ENCODE measurements at places on chromosomes 12 and 14. TPM values are rescaled to one million over a fixed set of nuclear protein-coding genes. Genes with fewer than 3 reads are reported as not detected.

DNA sequence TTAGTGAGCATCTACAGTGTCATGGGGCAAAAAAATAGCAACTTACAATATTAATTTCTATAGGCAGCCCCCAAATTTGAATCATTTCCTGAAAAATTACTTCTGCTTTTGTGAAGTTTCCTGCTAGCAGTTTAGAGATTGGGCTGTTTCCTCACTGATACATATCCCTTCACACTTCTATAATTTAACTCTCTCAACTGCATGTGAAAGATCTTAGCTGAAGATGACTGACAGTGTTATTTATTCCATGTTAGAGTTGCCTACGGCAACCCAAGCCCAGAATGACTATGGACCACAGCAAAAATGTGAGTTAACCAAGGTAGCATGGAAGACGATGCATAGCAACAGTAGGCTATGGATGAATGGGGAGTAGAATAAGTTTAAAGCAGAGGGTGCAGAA lies at the start of gene KLRG1:
KLRG1 (plus strand) TSS at position 134 of the 400 bp plus-strand sequence; CDS start at position 224, 90 bp downstream.
- DNase-seq = peak; percentile 20

DNA sequence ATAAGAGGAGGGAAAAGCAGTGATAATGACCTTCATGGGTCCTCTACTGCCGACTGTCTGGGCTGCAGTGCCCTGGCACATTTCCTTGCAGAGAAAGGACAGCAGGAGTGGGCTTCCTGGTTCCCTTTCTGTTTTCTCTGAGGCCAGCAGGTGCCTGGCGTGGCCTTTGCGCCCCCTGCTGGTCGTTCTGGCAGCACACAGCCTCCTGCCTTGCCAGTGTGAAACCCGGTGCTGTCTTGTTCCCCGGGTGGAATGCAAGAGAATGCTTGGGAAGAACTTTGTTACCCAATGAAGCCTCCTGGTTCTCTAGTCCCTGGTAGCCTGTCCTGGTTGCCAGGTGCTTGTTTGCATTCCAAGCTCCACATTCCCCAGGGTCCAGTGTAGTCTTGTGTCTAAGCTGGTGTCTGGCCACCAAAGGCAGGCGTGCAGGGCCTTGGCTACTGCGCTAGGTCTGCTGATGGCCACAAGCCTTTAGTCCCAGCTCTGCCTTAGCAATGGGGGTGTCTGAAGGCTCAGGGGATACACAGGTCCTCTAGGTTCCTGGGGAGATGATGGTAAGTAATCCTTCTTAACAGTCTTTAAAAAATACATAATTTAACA lies 1392.4 kb upstream of the TMEM132C start:
- peak; percentile 83 for DNase-seq

- no peak for DNase-seq
Observed at GRCh38 chr14:25178255-25178654, 128.3 kb upstream of the STXBP6 start.

DNA sequence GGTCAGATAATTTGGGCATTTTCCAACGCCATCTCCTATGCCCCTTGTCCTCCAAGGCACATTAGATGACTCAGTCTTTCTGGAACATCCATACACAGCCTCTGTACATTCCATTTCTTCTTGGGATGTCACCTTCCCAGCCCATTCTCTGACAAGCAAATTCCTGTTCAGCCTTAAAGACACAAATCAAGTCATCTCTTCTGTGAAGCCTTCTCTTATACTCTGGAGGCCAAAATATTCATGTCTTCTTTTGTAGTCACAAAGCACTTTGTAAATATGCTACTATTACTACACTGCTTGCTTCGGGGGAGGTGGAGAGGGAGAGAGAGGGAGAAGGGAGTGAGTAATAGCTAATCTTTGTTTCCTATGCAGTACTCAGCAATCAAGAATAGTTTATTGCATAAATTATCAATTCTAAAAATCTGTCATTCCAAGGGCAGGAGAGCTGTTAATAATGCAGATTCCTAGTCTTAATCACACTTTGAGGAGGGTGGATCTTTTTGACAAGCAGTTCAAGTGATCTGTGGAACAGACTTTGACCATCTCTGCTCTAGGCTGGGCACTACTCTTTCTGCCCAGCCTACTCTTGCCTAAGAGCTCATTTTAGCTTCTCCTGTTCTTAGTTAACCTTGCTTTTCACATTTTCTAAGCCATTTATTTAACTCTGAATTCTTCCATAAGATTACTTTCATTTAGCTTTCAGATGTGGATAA lies 27.9 kb downstream of the KCNMB4 start:
- no peak for DNase-seq

DNA sequence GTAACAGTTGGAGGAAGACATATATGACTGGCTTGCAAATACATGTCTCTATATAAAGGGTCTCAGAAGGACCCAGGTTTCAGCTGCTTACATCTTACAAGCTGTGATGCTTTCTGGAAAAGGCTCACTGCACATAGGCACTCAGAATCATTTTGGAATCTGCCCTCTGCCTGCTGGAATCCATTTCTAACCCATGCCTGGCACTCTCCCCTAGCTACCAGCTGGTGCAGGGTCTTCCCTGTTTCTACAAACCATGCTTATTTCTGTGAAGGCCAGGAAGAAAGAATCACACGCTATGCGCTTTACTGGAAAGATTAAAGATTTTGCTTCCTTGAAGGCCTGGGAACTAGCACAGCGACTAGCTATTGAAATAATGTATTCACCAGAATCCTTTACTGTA lies 151.3 kb downstream of the DICER1 start:
- DNase-seq = no peak

GRCh38 chr14:92945959-92946846 lies 23.3 kb downstream of the CHGA start:
- no peak for DNase-seq

DNA sequence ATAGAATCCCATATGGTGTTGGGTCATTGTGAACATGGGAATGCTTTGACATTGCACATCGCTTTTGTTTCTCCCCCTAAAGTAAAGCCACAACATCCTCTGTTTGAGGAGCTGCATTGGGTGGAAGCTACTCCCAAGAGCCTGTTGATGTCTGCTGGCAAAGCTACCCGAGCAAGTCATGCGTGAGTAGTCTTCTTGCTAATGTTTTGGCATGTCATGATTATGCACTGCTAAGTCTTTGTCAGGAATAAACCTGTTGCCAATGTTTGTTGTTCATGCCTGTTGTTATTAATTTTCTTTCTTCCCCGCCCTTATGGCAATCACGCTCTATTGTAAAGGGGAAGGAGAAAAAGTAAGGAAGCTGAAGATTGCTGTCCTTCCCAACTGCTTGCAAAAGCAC lies 97.3 kb downstream of the EXOC5 start:
- no peak for DNase-seq

The KITLG gene
- 0.23 TPM for total RNA-seq

The MFAP5 gene
- not detected for total RNA-seq

The ERBB3 gene
- total RNA-seq = 0.32 TPM

The CD4 gene
- total RNA-seq = 206 TPM

Data from activated CD4-positive, alpha-beta T cell treated with anti-CD3 and anti-CD28 coated beads for 36 hours (primary cell).